ENCODE measurements at places on chromosomes 2 and 18.
A peak's percentile ranks its signal among the peaks of the same experiment; 100 is the strongest.

DNA sequence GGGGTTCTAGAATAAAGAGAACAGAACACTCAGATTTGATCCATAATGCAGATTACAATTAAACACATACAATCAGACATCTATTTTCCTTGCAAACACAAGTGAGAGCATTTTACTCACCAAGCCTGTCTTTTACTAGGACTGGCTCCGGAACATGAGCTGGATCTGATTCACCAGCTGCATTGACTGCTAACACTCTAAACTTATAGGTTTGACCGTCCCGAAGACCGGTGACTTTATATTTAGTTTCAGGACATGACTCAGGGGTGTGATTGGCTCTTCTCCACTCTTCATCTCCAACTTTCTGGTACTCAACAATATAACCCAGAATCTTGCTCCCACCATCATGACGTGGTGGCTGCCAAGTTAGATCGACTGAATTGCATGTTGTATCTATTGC is 112.4 kb downstream of the PLEKHA3 start:
- no peak for DNase-seq

DNA sequence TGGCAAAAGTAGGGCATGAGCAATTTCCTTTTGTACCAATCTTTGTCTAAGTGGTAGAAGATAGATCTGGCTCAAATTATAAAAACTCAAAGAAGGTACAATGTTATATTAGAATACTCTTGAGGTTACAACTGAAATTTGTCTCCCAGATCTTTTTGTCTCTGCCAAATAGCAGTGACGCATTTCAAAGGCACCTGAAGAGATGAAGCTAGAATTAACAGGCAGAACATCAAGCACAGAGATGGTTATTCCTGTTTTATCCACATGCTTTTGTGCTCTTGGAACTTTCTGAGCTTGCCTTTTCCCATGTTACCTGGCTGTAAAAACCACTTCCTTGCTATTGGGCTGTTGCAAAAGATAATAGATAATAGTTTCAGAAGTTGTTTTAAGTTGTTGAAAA is 74.3 kb downstream of the GREB1L start:
- DNase-seq = no peak

- DNase-seq = no peak
Observed at GRCh38 chr2:163345795-163346573, 389.8 kb downstream of the FIGN start.

DNA sequence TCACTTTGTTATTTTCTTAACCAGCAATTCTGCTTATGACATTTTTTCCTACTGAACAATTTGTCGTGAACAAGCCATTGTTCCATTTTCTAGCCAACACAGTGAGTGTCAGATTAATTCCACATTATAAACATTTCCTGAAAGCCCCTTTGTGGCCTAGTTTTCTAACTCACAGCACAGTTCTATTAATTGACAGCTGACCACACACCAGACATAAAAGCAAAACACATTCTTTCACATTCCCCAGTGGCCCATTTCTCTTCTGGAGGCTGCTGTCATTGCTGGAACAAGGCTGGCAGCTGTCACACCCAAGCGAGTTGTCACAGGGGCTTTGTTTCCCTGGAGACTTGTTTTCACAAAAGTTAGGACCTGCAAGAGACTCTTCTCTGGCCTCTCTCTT is 50.7 kb downstream of the RNF152 start:
- no peak for DNase-seq

DNA sequence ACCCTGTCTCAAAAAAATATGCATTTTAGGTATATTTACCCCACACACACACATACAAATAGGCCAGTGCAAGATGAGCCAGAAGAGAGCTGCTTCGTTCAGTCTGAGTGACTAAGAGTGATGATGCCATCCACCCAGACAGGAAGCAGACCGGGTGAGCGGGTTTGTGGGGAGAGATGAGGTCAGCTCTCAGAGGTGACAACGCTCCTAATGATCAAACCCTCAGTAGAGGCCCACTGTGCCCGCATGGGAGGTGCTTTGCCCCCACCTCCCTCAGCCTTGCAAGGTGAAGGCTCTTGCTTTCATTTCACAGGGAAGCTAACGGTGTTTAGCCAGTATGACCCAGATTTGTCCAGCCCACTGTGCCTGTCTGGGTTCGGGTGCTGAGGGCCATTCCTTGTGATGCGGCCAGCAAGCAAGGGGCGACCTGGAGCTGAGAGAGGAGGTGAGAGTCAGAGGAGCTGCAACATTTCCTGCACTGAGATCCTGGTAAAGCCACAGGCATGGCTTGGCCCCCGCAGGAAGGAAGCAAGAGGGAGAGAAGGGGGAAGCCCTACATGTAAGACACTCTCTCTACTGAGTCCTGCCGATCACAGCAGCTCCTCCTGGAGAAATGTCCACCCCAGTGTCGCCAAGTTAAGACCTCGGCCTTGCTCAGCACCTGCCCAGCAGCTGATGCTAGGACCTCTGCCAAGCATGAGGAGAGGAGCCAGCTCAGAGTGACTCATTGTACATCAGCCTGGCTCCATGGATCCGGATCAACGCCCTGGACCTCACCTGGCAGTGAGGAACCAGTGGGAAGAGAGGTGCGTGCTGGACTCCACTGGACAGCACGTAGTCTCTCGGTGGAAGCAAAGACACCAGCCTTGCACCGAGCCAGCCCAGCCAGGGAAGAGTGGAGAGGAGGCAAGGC is 37.0 kb downstream of the NIFK start:
- peak; percentile 97 for DNase-seq
